AG04450 (cell line): ENCODE measurements at places on chromosomes 4 and X. TPM values are rescaled to one million over a fixed set of nuclear protein-coding genes. Genes with fewer than 3 reads are reported as not detected.

DNA sequence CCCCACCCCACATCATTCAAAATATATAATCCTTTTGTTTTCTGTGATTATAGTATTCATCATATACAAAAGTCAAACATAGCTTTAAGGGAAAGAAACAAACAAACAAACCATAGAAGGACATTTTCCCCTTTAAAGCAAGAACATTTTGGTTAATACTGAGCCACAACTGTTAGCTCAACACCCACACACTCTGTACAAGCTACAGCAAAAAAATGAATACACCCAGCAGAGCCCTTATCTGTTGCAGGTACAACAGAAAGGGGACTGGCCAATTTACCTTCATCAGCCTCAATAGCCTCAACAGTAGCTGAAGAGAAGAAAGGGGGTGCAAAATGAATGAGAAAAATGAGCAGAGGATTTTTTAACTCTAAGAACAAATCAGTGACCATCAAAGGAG lies 318.4 kb downstream of the PPP3CA start:
- no peak for DNase-seq

- DNase-seq, result no peak
These were observed 49.9 kb downstream of the IL15 start for GRCh38 chr4:141686146-141686775.

HSFX1 gene
- polyA plus RNA-seq, result 0.21 and 0.37 TPM in 2 replicates

DNA sequence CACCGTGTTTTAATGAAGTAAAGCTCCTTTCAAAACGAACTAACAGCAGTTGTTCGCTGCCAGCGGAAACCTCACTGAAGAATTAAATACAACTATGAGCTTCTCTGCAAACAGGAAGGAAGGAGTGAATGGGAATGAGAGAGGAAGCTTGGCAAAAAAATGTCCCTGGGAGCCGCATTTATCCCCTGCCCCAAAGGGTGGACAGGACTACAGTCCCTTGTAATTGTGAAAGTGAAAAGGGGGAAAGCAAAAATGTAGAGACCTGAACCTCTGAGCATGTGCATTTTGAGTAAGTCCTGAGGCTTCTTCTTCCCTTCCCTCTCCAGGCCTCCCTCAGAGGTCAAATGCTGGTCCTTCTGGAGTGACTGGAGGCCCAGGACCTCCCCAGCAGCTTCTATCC lies 53.8 kb upstream of the BMP2K start:
- DNase-seq, result no peak

DNA sequence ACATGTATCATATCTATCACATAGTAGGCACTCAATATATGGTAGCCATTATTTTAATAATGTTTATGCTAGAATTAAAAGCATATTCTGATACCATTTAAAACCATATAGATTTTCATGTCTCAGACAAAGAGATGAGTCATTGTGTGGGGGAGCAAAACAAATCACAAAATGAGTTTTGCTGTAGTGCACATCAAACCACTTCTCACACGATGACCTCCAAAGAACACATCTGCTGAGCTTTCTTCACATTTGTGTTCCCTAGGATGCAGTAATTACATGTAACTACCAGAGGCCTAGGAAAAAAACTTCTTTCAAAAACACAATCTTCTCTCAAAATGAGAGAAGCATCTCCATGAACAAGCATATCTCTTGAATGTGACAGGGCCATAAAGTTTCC lies 56.1 kb upstream of the BRS3 start:
- DNase-seq, result no peak

PAGE2B gene
- not detected in 2 replicates for polyA plus RNA-seq

GRCh38 chr4:138953961-138954371 lies 61.6 kb upstream of the NOCT start:
- DNase-seq, result peak; percentile 53

RASSF6 gene
- 0.06 and 0.07 TPM in 2 replicates for polyA plus RNA-seq

GRCh38 chrX:40773809-40774208 lies 38.5 kb upstream of the MED14 start:
- no peak for DNase-seq

- no peak for DNase-seq
These were observed 44.2 kb upstream of the CEP135 start for GRCh38 chr4:55904576-55904975.

CHST7 gene
- polyA plus RNA-seq, result 2.1 and 2.3 TPM in 2 replicates

MAGEA8 gene
- not detected in 2 replicates for polyA plus RNA-seq

TRPC3 gene
- polyA plus RNA-seq, result 2.1 and 2.3 TPM in 2 replicates

DNA sequence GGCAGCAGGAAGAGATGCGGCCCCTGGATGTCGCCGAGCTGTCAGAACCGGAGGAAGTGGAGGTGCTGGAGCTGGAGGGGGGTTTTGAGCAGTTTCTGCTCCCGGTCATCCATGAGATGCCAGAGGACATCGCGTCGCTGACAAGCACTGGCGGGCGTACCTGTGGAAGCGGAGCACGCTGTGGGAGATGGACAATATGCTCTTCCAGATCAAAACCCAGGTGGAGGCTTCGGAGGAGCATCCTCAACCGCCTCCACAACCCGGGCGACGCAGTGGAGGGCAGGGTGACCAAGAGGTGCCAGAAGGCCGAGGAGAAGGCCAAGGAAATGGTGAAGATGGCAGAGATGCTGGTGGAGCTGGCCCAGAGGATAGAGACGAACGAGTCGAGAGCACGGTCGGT lies 7.6 kb upstream of the CCNQ start:
- DNase-seq, result no peak

GRCh38 chr4:140876615-140877364 lies 120.6 kb upstream of the TBC1D9 start:
- DNase-seq, result peak; percentile 13

DNA sequence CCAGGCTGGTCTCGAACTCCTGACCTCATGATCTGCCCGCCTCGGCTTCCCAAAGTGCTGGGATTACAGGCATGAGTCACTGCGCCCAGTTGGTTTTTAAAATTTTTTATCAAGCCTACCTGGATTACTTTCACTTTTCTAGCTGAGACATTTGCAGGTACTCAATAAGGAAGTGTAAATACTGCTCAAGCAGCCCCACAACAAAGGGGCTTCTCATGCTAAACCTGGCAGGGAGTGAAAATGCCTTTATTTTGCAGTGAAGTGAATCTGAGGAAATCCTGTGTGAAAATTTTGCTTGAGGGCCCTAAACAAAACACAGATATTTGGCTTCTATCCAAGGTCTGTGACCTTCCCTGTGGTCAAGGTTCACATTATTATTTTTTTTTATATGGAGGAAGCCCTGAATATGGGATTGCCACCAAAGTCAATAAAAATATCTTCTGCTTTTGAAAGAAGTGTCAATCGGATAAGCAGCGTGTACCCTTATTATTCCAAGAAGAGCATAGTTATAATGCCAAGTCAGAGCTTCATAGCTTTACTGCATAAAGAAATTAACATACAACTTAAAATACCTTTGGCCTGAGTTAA lies 481.0 kb downstream of the SH2D1A start:
- no peak for DNase-seq

DNA sequence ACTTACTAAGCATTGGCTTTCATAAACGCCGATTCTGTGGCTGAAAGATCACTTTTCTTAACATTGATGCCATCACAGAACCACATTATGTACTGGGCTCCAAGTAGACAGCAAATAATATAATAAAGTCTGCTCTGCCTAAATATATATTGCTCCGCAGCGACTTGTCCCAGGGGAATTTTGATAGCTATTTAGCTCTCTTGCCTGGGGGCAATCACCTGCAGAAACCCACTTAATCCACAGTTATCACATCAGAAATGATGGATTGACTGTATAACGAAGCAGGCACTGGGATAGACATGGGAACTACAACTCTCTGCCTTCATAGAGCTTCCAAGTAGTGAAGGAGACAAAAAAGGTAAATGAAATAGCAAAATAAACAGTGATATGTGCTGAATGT lies 48.0 kb upstream of the MYOZ2 start:
- no peak for DNase-seq

- no peak for DNase-seq
These were observed 59.8 kb downstream of the PTCHD1 start for GRCh38 chrX:23394421-23394820.

GRCh38 chr4:141074098-141074878 lies 59.0 kb downstream of the RNF150 start:
- DNase-seq, result no peak

DRD5 gene
- polyA plus RNA-seq, result not detected in 2 replicates

GRCh38 chr4:2295500-2295899 lies 33.6 kb upstream of the MXD4 start:
- DNase-seq, result no peak

DNA sequence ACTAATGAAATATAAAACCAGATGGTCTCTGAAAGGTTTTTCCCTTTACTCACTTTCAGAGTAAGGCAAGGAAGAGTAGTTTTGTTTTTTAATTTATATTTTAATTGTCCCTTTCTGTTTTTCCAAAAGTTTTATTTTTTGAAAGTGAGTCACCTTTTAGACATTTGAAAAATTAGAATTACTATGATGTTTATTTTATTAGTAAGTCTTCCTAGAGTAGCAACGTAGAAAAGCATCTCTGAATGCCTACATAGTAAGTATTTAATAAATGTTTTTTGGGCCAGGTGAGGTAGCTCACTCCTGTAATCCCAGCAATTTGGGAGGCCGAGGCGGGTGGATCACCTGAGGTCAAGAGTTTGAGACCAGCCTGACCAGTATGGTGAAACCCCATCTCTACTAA lies 51.1 kb downstream of the TET2 start:
- DNase-seq, result no peak

SHISA3 gene
- polyA plus RNA-seq, result 0.78 and 1.3 TPM in 2 replicates

- DNase-seq, result no peak
These were observed 316.3 kb downstream of the TMA16 start for GRCh38 chr4:163810755-163811154.

DNA sequence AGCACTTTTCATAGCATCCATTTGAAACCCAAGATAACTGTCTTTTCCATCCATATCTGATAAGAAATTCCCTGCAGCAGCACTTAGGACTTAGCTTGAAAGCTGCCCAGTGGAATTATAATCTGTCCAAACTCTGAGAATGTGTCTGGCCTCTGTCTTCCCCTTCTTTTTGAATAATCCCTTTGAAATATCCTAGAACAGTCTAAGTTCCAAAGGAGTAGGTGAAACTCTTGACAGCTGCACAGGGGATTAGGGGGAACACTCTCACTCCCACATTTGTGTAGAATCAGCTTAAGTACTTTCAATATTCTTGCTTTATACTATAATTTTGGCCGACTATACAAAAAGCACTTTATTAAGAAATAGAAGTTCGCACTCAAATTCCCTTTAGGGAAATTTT lies 157.7 kb downstream of the PAPSS1 start:
- DNase-seq, result no peak

PLAC1 gene
- 2.4 and 2.6 TPM in 2 replicates for polyA plus RNA-seq

MAGEB10 gene
- not detected in 2 replicates for polyA plus RNA-seq

- no peak for DNase-seq
These were observed 34.5 kb downstream of the WDFY3 start for GRCh38 chr4:84931961-84932360.

DNA sequence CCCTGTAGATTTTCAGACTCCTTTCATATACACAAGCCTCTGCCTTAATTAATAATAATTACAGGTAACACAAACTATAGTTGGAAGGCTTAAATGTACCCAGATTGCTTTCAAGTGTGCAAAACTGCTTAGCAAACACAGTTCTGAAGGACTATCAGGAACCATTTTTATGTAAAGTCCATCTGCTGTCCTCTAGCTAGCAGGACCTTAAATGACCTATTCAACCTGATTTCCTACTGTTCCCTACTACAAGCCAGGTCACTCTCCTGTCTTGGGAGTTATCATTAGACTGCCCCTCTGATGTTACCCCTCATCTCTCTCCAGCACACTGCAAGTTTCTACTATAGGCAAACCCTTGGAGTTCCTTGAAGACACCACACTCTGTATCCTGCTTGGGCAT lies 157.3 kb downstream of the GBA3 start:
- no peak for DNase-seq

GRCh38 chr4:184653650-184654049 lies 4.1 kb downstream of the PRIMPOL start:
- peak; percentile 37 for DNase-seq

GRCh38 chr4:146359771-146360170 lies 145.4 kb downstream of the REELD1 start:
- no peak for DNase-seq

DNA sequence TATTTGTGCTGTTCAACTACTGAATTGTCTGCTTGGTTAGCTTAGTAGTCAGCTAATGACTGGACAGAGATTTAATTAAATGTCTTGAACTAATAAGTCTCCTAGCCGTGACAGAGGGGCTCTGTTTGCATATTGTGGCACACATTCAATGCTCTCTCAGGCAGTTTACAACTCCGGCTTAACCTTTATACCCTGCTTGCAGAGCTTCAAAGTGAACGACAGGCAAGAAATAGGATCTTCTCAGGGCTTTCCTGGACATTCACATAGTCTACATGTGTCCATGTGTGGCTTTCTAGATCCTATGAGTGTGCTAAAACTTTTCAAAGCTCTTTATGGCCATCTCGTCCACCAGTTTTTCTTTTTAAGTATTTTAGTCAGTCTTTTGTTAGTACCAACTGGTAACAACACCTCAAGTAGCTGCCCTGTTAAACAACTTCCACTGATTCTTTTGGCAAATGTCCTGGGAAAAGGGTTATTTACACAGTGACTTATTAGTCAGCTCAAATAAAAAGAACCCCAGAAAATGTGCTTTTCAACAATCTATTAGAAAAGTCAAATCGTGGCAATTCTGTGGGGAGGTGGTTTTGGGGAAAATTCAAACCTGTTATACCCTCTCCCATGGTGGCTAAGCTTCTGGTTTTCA lies 28.6 kb downstream of the OR13H1 start:
- DNase-seq, result no peak

DNA sequence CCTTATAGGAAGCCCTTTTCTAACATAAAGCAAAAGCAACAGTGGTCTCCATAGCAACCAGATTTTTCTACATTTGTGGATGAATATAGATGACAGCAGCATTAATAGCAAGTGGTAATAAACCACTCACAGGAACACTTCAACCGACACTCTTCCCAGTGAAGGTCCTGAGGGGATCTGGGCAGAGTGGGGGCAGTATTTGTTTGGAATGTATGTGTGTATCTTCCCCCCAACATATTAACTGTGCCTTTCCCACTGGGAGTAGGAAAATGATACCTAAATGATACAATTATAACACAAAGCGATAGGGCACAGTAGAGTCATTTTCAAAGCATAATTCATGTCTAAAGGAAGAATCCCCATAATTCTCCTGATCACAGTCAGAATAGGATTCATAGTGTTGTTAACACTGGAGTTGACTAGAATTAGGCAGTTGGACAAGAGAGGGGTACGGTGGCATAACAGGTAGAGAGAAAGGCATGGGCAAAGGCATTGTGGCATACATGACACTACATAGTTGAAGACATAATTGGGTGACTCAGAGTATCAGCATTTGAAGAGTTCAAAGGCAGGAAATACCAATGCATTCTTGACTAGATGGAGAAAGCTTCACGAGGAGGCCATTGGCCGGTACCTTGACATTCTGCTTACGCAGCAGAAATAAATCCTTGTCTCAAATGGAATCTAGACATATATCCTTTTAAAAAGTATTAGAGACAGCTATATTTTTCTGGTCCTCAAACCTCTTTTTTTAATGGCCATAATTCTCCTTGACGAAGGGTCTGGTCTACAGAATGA lies 15.2 kb downstream of the CAPN6 start:
- no peak for DNase-seq

MAGEB2 gene
- not detected in 2 replicates for polyA plus RNA-seq

GRCh38 chrX:19512961-19513360 lies 2.3 kb downstream of the MAP3K15 start:
- DNase-seq, result no peak
